ENCODE measurements at places on chromosomes 4 and X. TPM values are rescaled to one million over a fixed set of nuclear protein-coding genes. Genes with fewer than 3 reads are reported as not detected.

GRCh38 chrX:119694601-119695534, 1.9 kb upstream of the SEPTIN6 start:
- no peak for DNase-seq

GRCh38 chr4:150167054-150167453, 88.8 kb downstream of the DCLK2 start:
- no peak for DNase-seq

DNA sequence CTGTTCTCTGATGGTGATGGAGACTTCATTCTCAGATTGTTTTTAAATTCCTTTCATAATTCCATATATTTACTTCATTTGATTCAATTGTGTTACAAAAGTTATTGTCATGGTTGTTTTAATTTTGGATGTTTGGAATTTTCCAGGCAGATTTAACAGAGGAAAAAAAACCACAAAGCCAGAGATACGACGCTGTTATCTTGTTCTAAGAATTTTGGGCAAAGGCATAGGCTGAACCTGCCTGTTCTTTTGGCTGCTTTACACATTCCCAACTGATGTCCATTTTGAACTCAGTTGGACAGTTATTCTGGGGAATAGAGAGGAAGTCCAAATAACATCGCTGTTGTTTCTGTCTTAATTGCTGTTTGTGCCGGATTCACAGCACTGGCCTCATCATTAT, 65.7 kb downstream of the LINC00632 start:
- no peak for DNase-seq

DNA sequence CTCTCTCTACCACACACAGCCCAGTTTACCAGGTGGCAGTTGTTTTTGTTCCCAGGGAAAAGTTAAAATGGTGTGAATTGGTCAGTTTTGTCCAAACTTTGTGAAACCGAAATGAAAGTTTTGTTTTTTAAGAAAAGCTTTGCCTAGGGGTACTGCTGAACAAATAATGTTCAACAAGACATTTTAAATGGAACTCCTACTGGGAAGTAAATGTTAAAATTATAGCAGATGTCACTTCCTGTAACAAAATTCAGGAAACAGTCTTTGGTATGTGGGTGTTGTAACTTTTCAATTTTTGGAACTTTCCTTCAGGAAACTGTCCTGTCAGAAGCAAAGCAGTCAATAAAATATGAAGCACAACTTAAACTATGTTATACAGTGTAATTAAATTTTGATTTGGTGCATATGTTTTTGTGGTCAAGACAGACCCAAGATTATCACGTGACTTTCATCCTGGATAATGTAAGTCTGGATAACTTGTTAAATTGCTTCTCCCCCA, 79.5 kb downstream of the AFF1 start:
- no peak for DNase-seq

DNA sequence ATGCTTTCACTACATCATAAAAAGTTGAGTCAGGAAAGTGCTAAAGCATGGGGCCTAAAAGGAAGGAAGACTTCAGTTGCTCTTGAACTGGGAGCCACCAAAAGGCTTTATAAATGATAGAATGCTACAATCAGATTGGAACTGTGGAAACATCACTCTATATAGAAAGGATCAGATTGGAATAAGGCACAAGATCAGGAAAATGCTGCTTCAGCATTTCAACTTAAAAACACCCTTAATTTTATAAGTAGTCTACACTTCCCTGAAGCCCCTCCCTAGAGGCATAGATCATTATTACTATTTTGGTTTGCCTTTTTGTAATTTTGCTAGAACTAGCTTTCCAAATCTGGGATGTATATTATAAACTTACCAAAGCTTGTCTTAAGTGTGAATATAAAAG, 170.7 kb downstream of the FANCB start:
- no peak for DNase-seq

GRCh38 chr4:55754754-55755350, 64.7 kb upstream of the EXOC1L start:
- DNase-seq, result no peak

DNA sequence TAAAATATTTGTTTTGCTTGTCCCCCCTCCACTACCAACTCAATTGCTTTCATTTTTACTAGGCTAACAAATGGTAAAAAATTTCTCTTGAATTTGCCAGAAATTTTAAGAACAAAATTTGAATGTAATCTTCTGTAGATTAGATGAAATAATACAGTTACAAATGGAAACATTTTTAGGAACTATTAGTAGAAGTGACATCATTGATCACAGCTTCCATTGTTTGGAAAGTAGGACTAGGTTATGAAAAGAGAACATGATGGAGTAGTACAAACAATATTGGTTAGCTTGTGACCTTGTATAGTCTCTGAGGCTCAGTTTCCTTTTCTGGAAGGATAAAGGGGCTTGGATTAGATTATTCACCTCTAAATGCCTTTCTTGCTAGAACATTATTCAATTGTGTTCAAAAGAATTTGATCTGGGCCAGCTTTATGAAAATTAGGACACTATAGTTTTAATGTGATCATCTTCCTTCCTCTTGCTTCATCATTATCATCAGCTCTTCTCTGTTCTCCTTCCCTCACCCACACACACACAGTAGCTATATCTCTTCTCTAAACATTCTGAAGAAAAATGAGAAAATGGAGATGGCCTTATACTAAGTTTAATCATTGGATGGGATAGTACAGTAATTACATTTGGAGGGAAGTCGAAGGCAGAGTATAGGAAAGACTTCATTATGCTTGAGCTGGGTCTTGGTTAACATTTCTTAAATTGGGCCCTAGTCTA, 9.9 kb downstream of the MTMR1 start:
- no peak for DNase-seq

DNA sequence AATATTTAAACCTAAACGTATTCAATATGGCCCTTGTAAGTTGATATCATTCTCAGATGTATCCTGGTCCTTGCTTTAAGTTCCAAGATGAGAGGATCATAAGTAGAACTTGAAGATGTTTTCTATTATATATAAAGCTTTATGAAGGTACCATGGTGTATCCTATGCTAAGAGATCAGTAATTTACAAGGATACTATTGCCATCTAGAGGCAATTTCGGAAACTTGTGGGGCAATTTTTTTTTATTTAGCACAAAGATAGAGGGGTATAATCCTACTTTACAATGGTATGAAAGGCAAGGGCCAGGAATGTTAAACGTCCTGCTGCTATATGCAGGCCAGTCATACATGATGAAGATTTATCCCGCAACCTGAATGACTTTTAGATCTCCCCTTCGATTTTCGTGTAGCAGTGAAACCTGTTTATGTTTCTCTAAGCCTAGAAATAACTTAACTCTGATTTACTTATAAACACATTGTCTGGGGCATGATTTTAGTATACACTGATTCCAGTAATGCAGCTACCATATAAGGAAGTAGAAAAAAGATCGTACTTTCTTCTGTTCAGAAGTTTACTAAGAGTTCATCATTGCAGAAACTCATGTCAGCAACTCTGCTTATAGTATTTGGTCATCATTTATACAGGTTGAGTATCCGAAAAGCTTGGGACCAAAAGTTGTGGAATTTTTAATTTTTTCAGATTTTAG, 2.6 kb downstream of the SLC25A31 start:
- no peak for DNase-seq

- DNase-seq, result no peak
Measured at GRCh38 chr4:28092610-28093009, 1232.0 kb downstream of the STIM2 start.

- DNase-seq, result no peak
Measured at GRCh38 chr4:26780539-26780938, 80.1 kb upstream of the STIM2 start.

DNA sequence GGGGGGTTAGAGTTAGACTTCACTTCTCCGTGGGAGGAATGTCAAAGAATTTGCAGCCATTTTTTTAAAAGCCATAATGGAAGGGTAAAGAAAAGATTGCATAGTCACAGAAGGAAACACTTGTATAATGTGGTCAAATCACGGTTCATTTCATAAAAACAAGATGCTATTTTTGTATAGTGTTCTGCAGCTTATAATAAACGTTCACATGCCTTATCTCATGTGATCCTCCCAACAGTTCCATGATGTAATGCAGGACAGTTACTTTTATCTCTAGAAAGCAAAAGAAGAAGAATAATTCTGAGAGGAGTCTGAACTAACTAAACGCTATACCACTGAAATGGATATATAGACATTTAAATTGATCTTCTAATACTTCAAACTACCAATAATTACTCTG, 71.3 kb upstream of the CAMK2D start:
- no peak for DNase-seq

DNA sequence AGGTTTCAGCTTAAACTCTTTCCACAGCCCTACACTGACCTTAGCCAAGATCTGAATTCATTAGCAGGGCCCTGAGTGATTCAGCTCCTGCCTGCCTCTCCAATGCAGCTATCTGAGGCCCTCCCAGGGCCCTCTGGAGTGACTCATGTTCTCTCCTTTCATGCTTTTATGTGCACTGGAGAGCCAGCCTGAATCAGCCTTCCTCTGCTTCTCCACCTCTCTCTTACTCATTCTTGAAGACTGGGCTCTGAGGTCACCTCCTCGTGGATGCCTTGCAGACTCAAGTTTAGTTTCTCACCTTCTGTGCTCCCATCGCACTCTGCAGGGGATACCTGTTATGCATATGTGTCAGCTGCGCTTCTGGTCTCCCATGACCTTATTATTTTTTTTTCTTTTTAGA, 3.1 kb upstream of the OCIAD2 start:
- peak; percentile 22 for DNase-seq

- peak; percentile 66 for DNase-seq
Measured at GRCh38 chrX:40154853-40155588, 57.3 kb upstream of the BCOR start.

DNA sequence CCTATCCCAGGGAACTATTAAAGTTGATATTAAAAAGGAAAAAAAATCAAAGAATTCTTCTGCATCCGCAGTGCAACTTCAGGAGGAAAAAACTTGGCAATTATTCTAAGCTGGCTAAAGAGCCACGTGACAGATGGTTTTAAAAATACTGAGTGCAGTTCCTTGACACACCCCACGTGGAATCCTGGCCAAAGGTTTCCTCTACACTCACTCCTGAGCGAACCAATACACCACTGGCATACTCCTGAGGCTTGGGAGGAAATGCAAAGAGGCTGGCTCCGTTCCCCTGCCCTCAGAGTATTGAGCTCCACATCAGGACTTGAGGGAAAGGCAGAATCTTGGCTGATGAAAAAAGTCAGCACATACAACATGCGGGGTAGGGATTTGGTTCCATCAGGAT, 133.8 kb upstream of the ATP6AP2 start:
- peak; percentile 42 for DNase-seq

DNA sequence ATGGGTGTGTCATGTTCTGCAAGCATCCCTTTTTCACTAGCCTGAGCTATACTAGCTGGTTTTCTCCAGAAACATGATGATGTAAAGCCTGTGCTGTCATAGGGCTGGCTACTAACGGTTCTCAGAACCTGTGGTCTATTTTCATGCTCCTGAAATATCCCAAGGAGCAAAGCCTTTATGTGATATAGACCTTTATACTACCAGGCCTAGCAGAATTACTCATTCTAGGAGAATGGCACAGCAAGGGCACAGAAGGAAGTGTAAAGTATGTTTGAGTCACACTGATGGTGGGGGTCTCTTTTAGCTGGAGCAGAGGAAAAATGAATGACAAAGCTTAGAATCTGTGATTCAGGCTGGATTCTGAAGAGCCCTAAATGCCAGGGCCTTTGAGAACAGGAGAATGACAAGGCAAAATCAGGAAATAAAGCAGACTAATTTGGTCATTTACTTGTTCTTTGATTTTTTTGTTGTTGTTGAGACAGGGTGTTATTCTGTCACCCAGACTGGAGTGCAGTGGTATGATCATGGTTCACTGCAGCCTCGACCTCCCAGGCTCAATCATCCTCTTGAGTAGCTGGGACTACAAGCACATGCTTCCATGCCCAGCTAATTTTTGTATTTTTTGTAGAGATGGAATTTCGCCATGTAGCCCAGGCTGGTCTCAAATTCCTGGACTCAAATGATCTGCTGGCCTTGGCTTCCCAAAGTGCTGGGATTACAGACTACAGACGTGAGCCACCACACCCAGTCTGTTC, 11.8 kb downstream of the TCEAL1 start:
- no peak for DNase-seq

GRCh38 chr4:11813951-11814446, 385.3 kb upstream of the HS3ST1 start:
- no peak for DNase-seq

GRCh38 chr4:165394275-165394674, 15.5 kb downstream of the CPE start:
- DNase-seq, result no peak

DNA sequence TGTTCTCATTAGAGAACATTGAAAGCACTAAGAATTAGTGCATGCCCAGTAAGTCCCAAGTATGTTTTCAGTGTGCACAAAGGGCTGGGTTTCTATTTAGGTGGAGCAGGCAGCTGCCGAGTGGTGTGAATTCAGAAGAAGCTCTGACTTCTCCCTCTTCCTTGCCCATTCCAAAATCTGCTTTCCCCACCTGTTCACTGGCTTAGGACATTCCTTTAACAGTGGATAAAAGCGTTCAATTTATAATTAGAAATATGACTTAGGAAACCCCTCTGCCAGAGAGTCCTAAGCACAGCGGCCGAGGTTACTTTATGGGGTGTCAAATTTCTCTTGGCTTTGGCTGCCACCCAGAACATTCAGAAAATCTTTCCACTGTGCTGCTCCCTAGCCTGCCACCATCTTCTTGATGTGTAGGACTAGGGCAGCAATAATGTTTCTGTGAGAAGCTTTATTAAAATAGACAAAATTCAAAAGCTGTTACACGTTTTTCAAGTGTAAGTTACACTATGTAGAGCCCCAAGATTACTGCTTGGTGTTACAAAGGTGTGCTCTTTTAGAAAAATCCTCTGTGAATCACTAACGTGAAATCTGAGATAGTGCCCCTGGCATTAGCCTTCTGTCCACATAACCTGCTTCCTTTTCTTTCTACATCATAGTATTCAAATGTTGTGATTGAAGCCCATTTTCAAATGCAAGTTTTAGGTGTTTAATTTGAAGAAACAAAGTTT, 191.6 kb upstream of the ANKRD50 start:
- DNase-seq, result no peak

GRCh38 chr4:100566396-100566795, 48.6 kb upstream of the EMCN start:
- no peak for DNase-seq

DNA sequence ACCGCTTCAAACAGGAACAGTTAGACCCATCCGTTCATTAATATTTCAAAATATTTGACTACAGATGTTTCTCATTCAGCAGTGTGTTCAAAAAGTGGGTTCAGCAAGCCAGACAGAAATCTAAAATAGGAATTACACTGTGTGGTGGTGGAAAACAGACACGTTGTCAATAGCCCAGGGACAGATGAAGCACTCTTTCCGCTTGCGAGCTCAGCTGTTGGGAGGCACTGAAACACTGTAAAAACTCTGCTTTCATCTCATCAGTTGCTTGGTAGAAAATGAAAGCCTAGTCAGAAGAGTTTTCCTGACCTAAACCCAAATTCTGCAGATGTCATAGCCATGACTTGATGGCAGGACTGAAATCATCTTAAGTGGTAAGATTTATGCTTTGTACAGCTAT, 38.5 kb downstream of the LRP2BP start:
- DNase-seq, result no peak

Gene CLTRN
- total RNA-seq, result not detected

Gene GK
- total RNA-seq, result 2.2 TPM

Gene UGT2B11
- not detected for total RNA-seq

Gene GPR34
- 1.00 TPM for total RNA-seq

Gene L1CAM
- total RNA-seq, result 7.1 TPM

Gene FSTL5
- not detected for total RNA-seq
